Fibroblast of mammary gland (primary cell): ENCODE measurements at places on chromosomes 3 and 15.
A peak's percentile ranks its signal among the peaks of the same experiment; 100 is the strongest.

DNA sequence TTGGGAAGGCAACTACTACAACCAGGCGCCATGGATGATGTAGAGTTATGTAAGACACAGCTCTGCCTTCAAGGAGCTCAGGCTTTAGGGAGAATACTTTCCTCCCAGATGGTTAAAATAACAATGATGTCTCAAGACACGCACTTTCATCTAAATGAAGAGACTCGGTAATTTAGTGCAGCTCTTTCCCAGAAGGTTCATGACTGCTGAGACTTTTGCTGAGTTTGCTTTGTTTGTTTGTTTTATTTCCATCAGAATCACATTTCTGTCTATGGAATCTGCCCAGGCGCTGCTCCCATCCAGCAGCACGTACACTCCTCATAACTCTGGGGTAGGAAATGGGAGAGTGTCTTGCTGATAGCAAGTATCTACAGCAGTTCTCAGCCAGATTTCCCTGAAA, 33.9 kb upstream of the MEX3B start:
- DNase-seq, result no peak

DNA sequence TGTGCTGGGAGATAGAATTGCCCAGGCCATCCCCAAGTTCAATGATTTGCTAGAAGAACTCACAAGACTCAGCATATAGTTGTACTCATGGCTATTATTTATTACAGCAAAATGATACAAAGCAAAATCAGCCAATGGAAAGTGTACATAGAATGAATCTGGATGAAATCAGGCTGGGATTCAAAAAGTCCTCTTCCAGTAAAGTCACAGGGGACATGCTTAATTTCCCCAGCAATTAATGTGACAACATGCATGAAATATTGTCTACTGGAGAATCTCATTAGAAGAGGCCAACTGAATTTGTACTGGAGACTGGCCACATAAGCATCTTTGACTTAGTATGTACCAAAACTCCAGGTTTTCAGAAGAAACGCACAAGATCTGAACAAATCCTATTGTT, 1043.1 kb downstream of the NAALADL2 start:
- DNase-seq, result no peak

- no peak for DNase-seq
Measured at GRCh38 chr15:70545526-70545925, 217.8 kb downstream of the UACA start.

- no peak for DNase-seq
Measured at GRCh38 chr3:98514948-98515347, 7.8 kb downstream of the CLDND1 start.

GRCh38 chr3:143839980-143840379, 8.3 kb downstream of the SLC9A9 start:
- no peak for DNase-seq

- no peak for DNase-seq
Measured at GRCh38 chr15:56816781-56817180, 83.5 kb upstream of the ZNF280D start.

DNA sequence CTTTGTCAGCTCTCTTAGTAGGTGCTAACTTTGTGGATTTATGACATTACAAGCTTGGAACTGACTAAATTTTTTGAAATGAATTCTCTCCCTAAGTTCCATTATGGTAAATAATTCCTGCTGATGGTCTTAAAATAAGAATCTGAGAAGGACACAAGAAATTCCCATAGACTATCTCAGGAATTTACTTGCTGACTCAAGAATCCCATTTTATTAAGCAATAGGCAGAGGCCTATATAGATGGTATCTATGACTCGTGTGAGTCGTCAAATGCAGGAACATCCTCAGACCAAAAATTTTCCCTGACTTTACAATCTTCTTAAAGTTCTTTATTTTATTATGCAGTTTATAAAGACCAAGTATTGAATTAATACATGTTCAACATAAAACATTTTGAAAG, 30.7 kb upstream of the CBLB start:
- DNase-seq, result peak; percentile 65

- no peak for DNase-seq
Measured at GRCh38 chr3:8077126-8077525, 424.5 kb upstream of the LMCD1 start.

DNA sequence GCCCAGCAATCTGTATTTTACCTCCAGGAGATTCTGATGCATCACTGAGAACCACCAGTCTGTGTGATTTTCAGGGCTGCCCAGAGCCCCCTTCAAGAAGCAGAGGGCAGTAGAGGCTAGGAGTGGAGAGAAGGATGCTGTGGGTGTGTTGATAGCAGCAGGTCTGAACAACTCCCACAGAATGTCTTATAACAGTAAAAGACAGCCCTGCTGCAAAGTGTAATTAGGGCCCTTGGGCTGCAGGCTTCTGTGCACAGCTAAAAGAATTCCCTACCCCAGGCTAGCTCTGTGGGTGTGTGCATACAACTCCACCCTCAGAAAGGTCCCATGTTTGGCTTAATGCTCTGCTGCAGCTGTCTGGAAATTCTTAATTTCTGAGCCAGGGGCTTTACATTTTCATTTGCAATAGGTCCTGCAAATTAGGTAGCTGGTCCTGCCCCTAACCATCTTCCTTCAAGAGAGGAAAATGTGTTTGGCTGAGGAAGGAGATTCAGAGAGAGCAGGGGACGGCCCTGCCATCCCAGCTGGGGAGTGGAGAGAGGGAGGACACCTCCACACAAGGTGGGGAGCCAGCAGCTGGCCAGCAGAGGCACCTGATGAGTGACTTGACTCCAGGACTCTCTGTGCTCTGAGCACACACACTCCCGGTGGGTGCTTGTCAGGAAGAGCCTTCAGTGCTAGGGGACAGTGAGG, 43.2 kb upstream of the RAB6B start:
- peak; percentile 26 for DNase-seq

- DNase-seq, result peak; percentile 38
Measured at GRCh38 chr3:32632533-32633265, 52.3 kb upstream of the CNOT10 start.

DNA sequence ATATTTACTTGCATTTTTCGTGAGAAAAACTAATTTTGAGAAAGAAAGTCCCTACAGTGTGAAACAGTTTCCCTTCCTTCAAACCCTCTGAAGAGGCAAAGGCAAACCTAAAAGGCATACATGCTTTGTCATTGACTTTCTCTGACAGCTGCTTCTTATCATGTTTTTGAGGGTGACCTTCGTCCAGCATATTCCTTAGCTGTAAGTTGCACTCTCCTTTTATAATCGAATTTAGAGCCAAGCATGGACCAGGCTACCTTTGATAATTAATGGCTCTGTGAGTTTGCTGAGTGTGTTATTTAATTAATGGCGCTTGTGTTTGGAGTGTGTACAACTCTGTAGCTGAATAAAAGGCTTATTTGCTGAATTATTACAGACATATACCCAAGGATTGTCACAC, 684.2 kb upstream of the CFAP20DC start:
- DNase-seq, result no peak

- DNase-seq, result no peak
Measured at GRCh38 chr15:34282384-34282783, 55.2 kb downstream of the SLC12A6 start.

GRCh38 chr15:64870353-64870752, 28.6 kb downstream of the PLEKHO2 start:
- no peak for DNase-seq

- DNase-seq, result no peak
Measured at GRCh38 chr15:74569731-74570070, 28.7 kb downstream of the ARID3B start.

DNA sequence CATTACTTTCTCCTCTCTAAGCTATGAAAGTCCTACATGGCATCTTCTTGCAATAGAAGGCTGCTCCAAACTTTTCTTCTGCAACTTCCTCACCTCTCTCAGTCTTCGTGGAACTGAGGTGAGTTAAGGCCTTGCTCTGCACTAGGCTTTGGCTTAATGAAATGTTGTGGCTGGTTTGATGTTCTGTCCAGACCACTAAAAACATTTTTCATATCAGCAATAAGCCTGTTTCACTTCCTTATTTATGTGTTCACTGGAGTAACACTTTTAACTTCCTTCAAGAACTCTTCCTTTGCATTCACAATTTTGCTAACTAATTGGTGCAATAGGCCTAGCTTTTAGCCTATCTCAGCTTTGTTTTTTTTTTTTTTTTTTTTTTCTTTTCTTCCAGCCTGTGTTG, 335.3 kb upstream of the NECTIN3 start:
- DNase-seq, result no peak

- peak; percentile 68 for DNase-seq
Measured at GRCh38 chr3:120162400-120162799, 68.2 kb upstream of the GSK3B start.

DNA sequence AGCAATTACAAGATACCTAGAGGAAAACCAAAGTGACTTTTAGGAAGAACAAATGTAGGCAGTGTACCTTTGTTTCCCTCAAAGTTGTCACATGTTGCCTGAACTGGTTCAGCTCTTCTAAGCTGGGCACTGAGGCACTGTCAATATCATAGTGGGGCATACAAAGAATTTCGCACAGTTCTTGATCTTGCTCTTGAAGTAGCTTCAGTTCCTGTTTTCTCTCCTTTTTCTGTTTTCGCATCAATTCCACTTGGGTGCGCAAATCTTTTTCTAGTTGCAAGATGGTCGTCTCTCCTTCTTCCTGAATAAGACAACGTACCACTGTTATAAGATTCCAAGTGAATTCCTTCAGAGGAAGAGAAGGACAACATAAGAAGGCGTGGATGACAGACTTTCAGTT, 12.7 kb downstream of the PRC1 start:
- no peak for DNase-seq

DNA sequence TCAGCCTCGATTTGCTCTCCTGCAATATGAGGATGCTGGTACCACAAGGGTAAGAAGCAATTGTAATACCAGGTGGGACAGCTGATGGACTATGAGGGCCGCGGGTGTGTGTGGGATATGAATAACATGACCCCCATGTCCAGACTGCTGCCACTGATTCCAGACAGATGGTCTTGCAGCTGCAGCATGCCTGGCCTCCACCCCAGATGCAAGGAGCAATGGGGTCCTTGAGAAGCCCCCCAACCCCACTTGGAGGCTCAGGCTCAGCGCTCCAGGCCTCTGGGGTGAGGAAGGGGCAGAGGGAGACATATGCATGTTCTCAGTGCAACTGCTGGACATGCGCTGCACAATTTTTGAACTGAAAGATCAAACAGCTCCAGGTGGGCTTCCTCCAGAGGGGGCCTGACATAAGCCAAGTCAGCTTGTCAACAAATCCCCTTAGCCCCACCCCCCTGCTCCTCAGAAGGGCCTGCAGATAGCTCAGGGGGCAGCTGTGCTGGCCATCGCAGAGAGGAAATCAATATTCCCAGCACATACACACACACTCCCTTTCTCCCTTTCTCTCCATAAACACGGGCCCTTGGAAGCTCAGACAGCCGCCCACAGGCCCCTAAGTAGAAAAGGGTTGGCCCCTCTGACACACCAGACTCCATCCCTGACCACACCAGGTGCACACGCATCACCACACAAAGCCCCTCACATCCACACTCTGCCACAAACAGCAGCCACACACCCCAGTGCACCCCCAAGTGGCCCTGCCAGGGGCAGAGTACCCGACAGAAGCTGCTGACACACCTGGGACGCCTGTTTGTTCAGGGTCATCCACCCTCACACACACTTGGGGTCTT, 107.0 kb downstream of the IQSEC1 start:
- DNase-seq, result no peak

DNA sequence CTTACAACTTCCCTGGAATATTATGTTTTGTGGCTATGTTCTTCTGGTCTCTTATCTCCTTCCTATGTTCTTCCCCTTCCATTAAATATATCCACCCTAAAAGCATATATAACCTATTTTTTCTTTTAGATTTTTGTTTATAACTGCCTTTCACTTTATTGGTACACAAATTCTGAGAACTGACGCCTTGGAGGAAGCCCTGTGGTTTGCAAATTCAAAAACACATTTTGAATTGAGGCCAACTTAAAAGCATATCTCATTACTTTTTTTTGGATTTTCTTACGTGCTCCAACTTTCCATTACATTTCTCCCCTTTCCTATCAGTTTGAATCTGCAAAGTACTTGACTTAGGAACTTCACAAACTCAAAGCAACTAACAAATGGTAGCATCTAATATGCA, 15.3 kb upstream of the COLQ start:
- DNase-seq, result no peak

DNA sequence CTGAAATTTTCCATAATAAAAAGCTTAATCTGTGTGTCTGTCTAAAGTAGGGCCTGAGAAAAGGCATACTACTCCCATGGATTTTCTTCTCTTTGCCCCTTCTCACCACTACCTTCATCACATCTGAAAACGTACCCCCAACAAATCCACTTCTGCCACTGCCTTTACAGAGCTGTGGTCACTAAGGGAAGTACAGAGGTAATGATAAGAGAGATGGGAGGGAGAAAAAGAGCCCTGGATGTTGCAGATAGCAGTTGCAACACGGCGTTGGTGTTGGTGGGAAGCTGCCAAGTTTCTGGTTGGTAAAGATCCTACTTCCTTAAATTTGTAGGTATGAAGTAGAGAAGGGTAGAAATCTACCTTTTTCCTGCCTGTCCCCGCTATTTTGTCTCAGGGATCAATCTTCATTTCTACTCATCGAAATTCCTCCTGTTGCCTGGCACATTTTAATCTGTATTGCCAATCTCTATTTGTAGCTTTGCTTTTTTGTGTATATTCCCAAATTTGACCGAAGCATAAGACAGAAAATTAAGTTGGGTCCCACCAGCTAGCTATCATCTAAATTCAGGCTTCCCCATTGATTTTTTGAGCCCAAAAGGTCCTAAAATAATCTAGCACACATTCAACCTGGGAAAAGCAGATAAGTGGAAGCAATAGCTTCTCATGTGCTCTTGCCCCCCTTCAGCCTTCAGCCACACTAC, 102.9 kb downstream of the TFDP2 start:
- DNase-seq, result no peak

DNA sequence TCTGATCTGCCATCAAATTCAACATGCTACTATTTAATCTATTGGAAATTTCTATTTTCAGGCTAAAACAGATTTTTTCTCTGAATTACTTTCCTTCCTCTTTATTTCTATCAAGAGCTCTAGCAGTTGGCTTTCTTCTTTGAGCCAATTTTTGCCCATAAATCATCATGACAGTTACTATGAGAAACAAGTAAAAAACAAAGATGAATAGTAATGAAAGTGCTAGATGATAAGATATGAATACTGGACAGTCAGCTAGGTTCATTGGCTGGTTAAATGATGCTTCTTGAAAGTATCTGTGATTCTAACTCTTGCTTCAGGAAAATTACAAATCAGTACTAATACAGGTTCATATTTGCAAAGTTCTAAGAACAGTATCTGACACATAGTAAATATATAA, 38.6 kb upstream of the NANOGP8 start:
- DNase-seq, result no peak

- no peak for DNase-seq
Measured at GRCh38 chr15:94487635-94488034, 256.3 kb downstream of the MCTP2 start.

DNA sequence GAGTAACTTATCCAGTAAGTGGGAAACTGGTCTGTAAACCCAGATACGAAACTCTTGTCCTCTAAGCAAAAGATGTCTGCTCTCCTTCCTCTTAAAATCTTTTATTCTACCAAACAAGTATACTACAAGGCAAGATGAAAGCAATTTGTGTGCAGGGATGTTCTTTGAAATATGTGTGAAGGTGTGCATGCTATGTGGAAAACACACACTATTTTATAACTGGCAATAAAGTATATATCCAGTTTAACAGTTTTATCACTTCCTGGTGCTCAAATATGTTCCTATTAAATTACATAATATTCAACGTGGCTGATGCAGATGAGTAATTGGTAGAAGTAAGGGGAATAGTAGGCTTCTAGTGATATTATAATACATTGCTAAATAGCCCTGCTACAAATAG, 566.5 kb downstream of the ROBO2 start:
- DNase-seq, result no peak
